Stimulated activated CD4-positive, alpha-beta T cell treated with anti-CD3 and anti-CD28 coated beads, Interleukin-4, amount 100 ng/mL, for 24 hours (primary cell): ENCODE measurements at places on chromosomes 4 and X.

DNA sequence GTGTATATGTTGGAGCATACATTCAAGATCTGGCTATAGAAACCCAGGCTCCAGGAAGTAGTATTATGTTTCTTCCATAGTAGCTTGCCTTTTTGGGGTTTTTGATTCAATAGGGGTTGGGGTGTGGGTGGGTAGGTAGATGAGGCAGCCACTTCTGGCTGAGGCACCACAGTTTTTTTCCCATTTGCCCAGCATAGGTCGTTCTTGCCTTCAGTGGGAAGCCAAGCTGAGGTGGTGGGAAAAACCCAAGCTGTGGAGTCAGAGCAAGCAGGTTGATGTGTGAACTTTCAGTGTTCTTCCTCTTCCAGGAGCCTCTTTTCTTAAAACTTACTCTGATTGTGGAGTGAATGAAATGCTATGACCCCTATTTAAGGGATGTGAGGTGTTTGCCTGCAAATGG, 67.0 kb upstream of the RPS6KA3 start:
- DNase-seq, result peak; percentile 36

DNA sequence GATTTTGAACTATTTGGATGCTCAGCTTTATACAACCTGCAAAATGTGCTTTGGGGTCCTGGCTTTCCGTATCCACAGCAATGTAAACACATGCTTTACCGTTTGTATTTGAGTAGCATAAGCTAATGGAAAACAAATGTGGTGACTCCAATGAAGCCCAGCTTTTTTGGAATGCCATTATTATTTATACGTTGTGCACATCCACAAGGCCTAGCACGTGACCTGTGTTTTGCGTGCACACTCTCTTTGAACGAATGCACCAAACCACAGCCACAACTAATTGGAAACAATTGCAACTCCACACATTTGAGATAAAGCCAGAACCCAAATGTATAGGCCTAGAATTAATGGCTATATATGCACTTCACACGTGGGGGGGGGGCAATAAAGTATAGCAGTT, 189.5 kb upstream of the GPC4 start:
- DNase-seq, result no peak

- DNase-seq, result no peak
Measured at GRCh38 chr4:1375761-1376322, 28.8 kb downstream of the UVSSA start.

GRCh38 chr4:173448608-173449379, 49.9 kb upstream of the SCRG1 start:
- DNase-seq, result no peak

- DNase-seq, result no peak
Measured at GRCh38 chr4:154049457-154050181, 260.7 kb upstream of the SFRP2 start.

GRCh38 chr4:183443655-183444213, 702 bp upstream of the CDKN2AIP start:
- peak; percentile 46 for DNase-seq

DNA sequence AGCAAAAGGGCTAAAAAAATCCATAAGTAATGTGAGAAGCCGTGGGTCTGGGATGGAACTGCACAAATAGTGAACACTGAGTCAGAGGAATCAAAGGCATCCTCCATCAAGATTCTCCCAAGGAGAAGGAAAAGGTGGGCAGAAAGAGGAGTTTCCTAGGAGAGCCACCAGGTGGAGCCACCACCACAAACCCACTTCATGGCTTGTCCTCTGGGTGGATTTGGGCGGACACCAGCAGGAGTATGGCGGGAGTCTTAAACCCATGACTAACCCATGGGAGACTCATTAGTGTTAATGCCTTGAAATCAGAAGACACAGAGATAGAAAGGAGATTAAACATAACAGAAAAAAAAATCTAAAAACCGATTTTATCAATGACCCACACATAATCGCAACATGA, 147.7 kb downstream of the SH3KBP1 start:
- DNase-seq, result peak; percentile 45

DNA sequence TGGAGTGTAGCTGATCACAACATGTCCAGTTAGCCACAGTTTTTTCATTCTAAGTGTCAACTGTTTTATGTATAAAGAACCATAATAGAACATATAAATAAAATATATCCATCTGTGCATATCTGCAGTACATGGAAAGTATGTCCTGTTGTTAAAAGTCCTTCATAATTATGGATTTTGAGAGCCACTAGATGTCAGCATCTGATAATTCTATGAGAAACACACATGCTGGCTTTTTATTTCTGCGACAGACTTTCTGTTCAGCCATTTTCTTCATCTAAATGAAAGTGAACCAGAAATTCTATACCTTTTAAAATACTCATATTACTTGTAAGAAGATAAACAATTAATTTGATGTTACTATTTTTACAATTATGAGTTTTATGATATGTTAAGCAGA, 251.5 kb downstream of the GPM6A start:
- DNase-seq, result no peak

GRCh38 chr4:17115583-17115982, 217.1 kb upstream of the LDB2 start:
- no peak for DNase-seq

- no peak for DNase-seq
Measured at GRCh38 chr4:132827522-132827921, 321.6 kb upstream of the PCDH10 start.

DNA sequence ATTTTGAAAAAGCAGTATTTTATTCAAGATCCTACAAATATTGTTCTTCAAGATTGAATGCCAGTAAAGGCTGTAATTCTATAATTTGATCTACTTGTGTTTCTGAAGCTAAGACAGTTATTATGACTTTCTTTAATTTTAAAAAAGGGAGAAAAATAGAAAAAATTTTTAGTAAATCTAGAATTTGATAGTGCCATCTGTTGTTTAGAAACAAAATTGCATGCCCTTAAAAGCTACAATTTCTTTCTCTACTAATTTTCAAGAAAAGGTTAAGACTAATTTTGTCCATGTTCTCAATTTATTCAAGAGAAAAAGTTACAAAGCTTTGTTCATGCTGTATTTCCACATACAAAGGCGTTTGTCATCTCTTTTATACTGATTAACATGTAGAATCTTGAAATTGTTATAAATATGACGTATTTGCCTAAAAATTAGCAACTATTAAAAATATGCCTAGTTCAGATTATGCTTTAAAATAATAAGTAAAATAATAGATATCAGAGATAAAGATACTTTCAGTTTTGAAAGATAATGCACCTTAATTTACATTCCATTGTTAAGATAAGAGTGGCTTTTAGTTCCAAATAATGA, 25.6 kb upstream of the MMRN1 start:
- no peak for DNase-seq

GRCh38 chr4:56245547-56246232, 141.6 kb downstream of the AASDH start:
- DNase-seq, result no peak

DNA sequence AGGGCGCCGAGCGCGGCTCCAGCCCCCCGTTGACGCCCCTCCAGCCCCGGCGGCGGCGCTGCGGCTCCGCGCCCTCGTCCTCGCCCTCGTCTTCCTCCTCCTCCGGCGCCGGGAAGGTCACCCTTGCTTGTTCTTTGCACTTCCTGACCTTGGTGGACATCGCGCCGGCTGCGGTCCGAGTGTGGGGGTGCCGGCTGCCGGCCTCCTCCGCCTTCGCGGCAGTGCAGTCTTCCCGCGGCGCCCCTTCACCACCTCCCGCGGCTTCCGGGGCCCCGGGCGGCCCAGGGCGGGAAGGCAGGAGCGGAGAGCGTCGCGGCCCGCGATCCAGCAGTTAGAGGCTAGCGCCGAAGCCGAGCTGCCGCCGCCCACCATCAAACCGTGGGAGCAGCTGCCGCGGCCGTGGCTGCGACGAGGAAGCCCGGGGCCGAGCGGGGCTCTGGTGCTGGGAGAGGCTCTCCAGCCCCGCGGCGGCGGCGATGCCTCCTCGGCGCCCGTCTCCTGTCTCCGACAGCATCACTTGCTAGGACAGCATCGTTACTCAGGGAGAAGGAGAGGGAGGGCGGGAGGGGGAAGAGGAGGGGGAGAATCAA, at the start of gene TRPC3:
TRPC3 (minus strand) TSS at position 540 of the 590 bp plus-strand sequence; CDS start at position 160, 380 bp downstream.
- DNase-seq, result peak; percentile 30

DNA sequence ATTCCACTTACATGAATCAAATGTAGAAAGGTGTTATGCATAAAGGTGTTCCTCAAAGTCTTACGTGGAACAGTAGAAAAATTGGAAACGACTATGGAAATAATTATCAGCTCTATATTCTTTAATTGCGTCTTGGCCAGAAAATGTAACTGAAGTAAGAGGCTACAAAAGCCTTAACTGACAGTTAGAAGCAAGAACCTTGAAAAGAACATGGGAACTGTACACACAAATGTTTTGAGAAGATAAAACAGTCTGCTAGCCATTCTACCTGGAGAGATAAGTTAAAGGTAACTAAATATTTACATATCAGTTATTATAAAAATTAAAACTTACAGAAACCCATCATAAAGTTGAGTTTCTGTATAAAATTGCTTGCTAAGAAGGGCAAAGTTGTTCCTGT, 172.0 kb upstream of the FTHL17 start:
- no peak for DNase-seq

DNA sequence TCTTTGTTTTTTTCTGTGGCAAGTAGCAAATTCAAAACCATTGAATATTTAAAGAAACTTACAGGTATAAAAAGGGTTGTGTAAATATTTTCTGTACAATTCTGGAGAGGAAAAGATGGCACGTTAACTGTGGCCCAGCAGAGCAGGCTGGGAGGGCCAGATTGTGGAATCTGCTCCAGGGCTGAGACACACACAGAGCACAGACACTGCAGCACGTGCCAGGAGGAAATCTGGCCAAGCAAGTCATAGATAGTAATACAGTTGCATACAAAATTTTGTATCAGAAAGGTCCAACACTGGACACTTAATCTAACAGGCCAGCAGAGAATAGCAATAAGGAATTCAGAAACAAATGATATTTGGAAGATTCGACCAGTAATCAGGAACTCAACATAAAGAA, 763.7 kb downstream of the PDHA2 start:
- no peak for DNase-seq

GRCh38 chr4:92483341-92483740, 179.6 kb downstream of the GRID2 start:
- no peak for DNase-seq

GRCh38 chrX:110964786-110965185, 131.2 kb upstream of the PAK3 start:
- no peak for DNase-seq

DNA sequence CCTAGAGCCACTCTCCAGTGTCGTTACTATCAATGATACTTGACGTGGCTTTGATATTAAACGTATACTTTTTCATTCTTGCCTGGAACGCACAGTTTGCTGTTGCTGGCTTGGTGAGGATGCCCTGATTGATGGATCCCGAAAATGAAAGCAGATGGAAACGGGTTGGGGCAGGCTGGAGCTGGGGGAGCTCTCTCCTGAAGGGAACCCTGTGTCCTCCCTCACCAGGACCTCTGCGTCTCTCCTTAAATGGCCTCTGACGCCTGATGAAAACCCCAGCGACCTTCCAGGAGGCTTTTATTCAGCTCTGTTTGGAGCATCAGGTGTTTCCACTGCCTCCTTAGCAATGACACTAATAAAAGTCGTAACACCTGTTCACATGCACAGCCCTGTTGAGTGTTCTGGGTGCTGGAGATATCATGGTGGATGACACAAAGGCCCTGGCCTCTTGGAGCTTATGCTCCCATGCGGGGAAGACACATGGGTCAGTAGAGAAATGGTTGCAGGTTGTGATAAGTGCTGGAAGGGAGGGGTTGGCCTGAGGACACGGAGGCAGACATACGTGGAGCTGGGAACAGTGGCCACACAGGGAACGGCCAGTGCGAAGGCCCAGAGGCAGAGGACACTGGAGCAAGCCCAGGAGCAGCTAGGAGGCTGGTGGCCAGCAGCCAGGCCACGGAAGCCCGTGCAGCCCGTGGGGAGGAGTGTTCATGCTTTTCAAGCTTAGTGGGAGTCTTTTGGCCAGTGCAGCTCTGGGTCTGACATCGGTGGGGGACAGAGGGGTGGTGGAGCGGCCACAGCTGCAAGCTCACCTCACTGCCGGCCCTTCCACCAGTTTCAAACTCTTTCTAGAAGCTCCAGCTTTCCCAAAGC, 7.5 kb downstream of the MSANTD1 start:
- DNase-seq, result no peak

DNA sequence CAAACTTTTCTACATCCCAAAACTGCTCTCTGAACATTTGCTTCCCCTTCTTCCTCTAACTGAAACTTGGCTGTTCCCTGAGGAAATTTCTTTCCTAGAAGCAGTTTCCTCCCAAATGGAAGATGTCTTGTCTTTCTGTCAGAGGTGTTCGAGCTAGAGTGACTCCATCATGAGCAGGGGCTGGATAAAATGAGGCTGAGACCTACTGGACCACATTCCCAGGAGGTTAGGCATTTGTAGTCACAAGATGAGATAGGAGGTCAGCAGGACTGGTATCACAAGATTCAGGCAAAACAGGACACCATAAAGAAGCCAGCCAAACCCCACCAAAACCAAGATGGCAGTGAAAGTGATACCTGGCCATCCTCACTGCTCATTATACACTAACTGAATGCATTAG, 35.8 kb upstream of the PGRMC2 start:
- DNase-seq, result no peak

- DNase-seq, result no peak
Measured at GRCh38 chrX:97021680-97022079, 138.0 kb downstream of the RPA4 start.

DNA sequence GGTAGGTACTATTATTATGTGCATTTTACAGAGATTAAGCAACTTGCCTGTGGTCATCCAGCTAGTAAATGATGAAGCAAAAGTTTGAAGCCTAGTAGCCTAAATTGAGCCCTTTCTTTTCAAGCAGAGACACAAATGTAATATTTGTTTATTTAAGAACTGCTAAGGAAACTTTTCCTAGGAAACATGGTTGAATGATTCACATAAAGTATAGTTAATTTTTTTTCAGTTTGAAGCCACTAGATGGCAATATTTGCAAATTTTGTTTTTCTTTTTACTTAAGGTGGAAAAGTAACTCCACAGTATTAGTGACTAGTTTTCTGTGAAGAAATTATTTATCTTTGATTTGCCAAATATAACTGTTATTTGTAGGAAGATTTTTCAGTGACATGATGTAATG, 52.8 kb upstream of the ANKRD17 start:
- no peak for DNase-seq

DNA sequence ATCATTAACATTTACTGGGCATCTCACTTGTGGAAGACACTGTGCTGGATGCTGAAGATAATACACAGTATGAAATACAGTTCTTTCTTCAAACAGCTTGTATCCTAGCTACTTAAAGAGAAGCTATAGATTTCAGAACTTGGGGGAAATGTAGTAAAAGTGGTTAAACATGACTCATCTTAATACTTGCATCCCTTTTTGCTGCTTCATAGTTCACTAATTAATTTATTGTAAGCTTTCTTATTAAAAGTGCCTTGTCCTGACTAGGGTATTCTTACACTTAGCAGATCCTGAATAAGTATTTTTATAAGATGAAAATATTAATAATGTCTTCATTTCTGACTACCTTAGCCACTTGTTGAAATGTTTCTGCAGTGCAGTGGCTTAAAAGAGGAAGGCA, 132.8 kb upstream of the STIM2 start:
- no peak for DNase-seq

GRCh38 chrX:43976205-43976604, 3.0 kb upstream of the NDP start:
- DNase-seq, result no peak

- DNase-seq, result no peak
Measured at GRCh38 chrX:150256297-150256650, 106.8 kb upstream of the MAMLD1 start.
